ENCODE measurements at places on chromosomes 1 and 21.

GRCh38 chr1:163826500-163826899 lies 504.7 kb downstream of the NUF2 start:
- no peak for DNase-seq

DNA sequence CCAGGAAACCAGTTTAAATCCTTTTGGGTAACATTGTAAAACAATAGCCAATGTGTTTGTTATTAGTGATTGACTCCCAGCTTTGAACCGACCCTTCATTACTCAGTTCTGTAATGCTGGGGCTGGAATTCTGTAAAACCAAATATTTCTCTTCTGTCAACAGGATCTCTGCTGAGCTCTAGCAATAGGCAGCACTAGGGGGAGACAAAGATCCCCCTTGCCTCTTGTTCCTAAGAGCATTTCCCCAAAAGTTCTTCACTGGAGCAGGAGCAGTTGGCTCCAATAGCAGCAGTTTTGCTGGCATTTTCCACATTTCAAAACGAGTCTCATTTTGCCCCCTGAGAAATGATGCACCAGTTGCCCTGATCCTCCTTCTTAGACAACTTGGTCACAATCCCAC lies 1671.1 kb downstream of the MRPL39 start:
- DNase-seq = no peak

- no peak for DNase-seq
Observed at GRCh38 chr1:32199717-32200072, 700 bp upstream of the CCDC28B start.

GRCh38 chr1:94572780-94573179 lies 31.2 kb upstream of the F3 start:
- DNase-seq = no peak

DNA sequence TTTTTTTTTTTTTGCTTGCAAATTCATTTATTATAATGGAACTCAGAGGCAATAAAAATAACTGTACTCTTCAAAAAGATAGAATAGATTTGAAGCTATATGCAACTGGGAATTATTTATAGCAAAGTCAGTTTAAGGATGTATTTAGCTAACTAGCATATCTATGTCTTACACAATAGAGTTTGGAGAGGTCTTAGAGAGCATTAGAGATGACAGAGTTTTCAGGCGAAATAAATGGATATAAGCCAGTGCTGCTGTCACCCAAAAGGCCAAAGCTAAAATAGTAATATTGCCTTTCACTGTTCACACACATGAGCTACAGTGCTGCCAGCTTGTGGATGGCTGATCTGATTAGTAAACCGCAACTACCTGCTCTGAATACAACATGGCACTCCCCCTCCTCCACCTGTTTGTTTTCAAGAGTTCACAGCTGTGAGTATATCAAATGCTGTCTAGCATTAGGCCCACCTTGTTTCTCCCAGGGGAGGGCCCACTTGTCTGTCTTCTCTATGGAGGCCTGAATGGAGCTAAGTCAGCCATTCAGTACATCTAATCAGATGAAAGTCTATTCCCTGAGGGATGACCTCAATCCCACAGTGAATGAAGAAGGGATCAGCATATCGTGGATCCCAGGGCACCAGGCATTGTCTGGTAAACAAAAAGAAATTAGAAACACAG lies 25.2 kb upstream of the SSX2IP start:
- DNase-seq = no peak

DNA sequence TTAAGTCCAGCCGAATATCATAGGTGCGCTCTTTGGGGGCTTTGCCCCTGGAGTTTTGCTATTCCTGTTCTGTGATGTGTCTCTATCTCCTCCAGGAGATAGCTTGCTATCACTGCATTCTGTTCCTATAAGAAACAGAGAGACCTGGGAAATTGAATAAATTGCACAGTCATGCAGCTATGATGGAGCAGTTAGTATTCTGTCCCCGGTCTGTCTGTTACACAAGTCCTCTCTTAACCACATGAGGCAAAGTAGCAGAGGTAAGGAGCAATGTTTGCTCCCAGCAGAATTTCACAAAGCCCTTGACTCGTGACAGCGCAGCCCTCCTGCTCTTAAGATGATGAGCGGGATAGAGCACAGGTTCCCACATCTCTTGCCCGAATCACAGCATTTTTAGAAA lies 63.9 kb upstream of the GRHL3 start:
- DNase-seq = no peak

- no peak for DNase-seq
Observed at GRCh38 chr1:68314151-68314780, 81.9 kb upstream of the WLS start.

- DNase-seq = no peak
Observed at GRCh38 chr1:19643121-19643520, 990 bp upstream of the NBL1 start.

- DNase-seq = no peak
Observed at GRCh38 chr1:30449003-30449402, 274.4 kb downstream of the MATN1 start.

GRCh38 chr1:46062651-46063319 lies 69.6 kb downstream of the PIK3R3 start:
- peak; percentile 50 for DNase-seq

DNA sequence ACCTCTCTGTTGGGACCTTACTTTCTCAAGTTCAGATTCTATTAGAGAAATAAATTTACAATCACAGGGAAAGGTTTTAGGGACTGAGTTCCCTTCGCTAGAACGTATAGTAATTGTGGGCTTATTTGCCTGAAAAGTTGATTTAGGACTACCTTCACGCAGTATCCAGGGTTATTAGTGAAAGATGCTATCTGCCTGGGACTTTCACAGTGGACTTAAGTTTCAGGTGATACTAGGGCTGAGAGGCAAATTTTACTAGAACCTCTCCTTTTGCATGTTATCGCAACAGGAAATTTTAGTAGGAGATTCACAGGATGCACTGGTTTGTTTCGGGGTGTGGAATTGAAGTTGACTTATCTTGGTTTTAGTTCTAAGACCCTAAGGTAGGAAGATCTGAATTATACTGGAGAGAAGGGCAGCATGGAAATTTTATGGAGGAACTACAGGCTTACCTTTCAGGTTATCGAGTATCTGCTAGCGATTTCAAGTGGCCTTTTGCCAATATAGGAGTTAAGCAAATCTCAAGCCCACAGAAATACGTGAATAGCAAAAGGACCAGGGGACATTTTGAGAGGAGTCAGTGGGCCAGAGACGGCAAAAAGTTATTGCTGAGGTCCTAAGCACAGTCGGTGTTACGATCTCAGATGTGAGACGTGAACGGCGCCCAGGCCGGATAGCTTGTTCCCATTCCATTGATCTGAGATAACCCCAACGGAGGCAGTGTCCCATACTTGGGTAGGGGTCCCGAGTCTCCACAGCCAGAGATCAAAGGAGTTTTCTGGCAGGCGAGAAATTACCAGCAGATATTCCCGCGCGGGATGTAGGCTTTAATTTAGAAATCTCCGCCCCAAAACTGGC lies 723 bp upstream of the GNAI3 start:
- DNase-seq = peak; percentile 18

DNA sequence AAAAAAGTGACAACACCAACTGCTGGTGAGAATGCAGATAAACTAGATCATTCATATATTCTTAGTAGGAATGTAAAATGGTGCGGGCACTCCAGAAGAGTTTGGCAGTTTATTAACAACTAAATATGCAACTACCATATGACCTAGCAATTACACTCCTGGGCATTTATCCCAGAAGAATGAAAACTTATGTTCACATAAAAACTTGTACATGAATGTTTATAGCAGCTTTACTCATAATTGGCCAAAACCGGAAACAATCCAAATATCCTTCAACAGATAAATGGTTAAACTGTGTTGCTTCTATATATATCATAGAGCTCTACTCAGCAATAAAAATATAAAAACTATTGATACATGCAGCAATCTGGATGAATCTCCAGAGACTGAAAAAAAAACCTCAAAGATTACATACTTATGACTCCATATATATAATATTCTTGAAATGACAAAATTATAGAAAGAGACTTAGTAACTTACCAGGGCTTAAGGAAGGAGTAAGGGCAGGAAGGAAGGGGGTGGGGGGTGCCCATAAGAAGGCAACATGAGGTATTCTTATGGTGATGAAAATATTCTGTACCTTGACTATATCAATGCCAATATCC lies 99.9 kb downstream of the KCNH1 start:
- no peak for DNase-seq

- DNase-seq = no peak
Observed at GRCh38 chr1:198175423-198176170, 18.8 kb downstream of the NEK7 start.

DNA sequence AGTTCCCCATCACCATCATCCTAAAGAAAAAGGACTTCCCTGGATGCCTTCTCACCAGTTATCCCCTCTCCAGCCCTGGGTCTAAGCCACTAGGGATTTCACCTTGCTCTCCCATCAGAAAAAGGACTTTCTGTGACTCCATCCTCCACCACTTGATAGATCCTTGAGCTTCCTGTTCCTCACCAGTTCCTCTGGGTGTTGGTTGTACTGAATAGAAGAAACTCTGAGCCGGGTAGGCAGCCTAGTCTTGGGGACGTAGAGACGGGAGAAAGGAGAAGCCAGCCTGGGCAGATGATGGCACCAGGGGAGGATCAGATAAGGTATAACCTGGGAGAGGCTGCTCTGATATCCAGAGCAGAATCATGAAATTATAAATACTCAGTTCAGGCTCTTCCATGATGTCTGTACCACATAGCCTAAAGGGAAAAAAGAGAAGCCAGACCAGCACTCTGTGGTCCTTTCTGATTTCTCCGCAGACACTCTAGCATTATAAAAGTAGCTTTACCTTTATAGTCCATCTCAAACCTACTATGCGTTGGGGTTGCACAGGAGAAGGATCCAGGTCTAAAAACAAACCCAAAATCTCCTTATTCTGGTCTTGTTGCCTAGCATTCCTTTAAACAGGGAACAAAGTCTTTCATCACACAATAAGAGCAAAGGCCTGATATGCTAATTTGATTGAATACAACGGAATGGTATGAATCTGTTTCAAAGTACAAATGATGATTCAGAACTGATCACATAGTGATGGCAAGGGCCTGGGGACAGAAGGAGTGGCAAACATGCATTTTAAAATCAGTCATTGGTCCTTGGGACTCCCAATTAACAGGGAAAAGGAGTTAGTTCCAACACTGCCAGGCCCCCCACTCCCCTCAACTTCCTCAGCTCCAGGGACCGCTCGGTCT lies 1.2 kb upstream of the CD34 start:
- DNase-seq = no peak

- no peak for DNase-seq
Observed at GRCh38 chr1:34983700-34984355, 1.3 kb downstream of the TMEM35B start.

GRCh38 chr1:232462213-232462612 lies 167.7 kb downstream of the SIPA1L2 start:
- DNase-seq = no peak

DNA sequence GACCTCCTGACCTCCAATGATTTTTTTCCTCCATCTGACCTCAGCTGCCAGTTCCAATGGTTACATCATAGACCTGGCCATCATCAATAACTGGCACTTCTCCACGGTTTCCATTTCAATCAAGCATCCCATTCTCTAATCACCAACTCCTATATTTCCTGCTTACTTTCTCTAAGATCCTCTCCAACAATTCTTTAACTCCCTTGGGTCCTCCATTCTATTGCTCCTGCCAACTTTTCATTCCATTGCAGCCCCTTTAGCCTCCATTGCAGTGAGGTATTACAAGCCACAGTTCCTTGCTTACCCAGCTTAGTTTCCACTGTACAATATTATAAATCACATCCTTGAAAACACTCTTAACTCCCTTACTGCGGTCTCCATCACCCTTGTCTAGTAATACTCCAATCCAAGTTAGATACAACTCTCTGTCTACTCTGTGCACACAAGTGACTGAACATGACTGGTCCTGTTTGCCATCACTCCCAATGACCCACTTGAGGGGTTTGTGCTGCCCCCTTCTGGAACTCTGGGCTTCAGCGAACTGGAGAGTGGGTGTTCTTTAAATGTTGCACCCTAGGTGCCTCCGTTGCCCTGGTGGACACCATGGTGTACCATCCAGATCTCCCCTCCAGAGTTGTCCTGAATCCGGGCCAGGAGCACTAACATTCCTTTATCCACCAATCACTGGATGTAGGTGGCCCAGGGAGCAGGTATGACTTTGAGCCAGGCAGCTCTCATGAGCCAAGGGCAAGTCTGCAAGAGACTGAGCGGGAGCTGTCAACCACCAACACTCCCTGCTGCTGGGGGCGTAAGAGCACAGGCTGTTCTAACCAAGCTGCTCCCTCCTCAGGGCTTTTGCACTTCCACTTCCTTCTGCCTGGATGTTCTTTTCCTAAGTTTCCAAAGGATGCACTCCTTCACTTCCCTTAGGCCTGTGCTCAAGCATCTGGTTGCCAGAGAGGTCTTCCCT lies 3.7 kb upstream of the FNDC7 start:
- peak; percentile 55 for DNase-seq

GRCh38 chr1:60894741-60895140 lies 187.6 kb upstream of the NFIA start:
- no peak for DNase-seq

DNA sequence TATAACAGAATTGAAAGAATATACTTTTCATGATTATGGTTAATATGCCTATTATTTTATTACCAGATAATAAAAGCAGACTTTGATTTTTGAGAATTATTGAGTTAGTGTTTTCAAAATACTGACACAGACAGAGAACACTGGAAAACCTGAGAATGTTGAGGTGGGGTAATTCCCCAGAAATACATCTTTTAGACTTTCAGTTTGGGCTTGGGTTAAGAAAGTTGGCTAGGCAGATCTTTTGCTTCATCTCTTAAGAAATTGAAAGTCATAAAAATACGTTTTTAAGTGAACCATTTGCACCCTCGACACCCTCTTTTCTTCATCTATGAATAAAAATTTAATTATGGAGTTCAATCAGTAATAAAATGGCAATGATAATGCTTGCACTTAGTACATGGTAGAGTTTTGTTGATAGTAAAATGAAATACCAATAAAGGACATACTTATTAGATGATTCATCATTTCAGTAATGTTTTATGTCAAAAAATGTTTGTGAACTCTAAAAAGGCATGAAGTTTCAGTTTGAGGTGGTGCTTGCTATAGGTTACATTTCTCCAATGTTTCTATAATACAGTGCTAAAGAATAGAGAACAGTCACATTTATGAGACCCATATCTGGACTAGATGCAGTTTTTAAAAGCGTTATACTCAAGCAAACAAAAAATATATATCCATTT lies 1.9 kb upstream of the SAMSN1 start:
- DNase-seq = no peak

- DNase-seq = no peak
Observed at GRCh38 chr1:245512181-245512888, 357.6 kb downstream of the KIF26B start.
